ENCODE measurements at places on chromosomes 12 and 14.
A peak's percentile ranks its signal among the peaks of the same experiment; 100 is the strongest.

- no peaks in the 10 kb centered on the region for H3K27me3 ChIP-seq
- no peak overlapping the region for H3K27ac ChIP-seq
- no peak overlapping the region for H3K4me3 ChIP-seq
- H3K4me1 ChIP-seq = no peaks in the 10 kb centered on the region
- H3K36me3 ChIP-seq = no peaks in the 10 kb centered on the region
Observed at GRCh38 chr12:77782034-77782433, 48.7 kb upstream of the NAV3 start.

GRCh38 chr12:96197503-96198272 is 3.5 kb downstream of the ELK3 start:
- peak overlapping the region; percentile 33 for H3K27ac ChIP-seq
- H3K4me3 ChIP-seq = no peak overlapping the region
- H3K4me1 ChIP-seq = peaks cover 52% of the 10 kb centered on the region
- DNase-seq = no peak
- no peaks in the 10 kb centered on the region for H3K27me3 ChIP-seq

DNA sequence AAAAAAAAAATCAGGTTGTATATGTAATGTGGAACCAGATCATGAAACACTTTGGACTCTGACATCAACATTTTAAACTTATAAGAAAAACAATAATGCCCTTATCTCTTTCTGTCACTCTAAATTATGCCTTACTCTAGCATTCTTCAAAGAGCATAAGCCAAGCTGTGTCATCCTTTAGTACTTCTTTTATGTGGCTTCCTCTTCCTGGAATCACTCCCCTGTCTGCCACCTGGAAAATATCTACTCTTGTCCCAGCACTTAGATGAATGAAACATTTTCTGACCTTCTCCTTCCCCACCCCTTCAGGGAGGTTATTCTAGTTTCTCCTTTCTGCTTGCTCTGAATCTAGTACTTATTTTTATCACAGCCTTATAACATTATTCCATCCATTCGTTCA is 101.2 kb downstream of the CNTN1 start:
- H3K27ac ChIP-seq = no peak overlapping the region
- H3K36me3 ChIP-seq = no peaks in the 10 kb centered on the region
- DNase-seq = no peak
- H3K27me3 ChIP-seq = no peaks in the 10 kb centered on the region
- H3K4me3 ChIP-seq = no peak overlapping the region

- DNase-seq = no peak
- no peaks in the 10 kb centered on the region for H3K4me1 ChIP-seq
- H3K27me3 ChIP-seq = no peaks in the 10 kb centered on the region
- H3K36me3 ChIP-seq = no peaks in the 10 kb centered on the region
- no peak overlapping the region for H3K4me3 ChIP-seq
Observed at GRCh38 chr12:77314378-77315052, 249.1 kb upstream of the E2F7 start.

GRCh38 chr14:71208702-71209357 is 301.6 kb downstream of the PCNX1 start:
- H3K4me3 ChIP-seq = no peak overlapping the region
- no peak for DNase-seq
- H3K36me3 ChIP-seq = no peaks in the 10 kb centered on the region
- no peak overlapping the region for H3K27ac ChIP-seq
- peaks cover 3% of the 10 kb centered on the region for H3K27me3 ChIP-seq
